Hair follicle dermal papilla cell (primary cell): ENCODE measurements at places on chromosomes 5 and 9. TPM values are rescaled to one million over a fixed set of nuclear protein-coding genes. Genes with fewer than 3 reads are reported as not detected.

Gene NUDT12
- total RNA-seq, result 8.4 and 11.4 TPM in 2 replicates

Gene FAM221B
- total RNA-seq, result not detected in 2 replicates

Gene ANAPC2
- total RNA-seq, result 23.5 and 23.8 TPM in 2 replicates

Gene TAF11L5
- not detected in 2 replicates for total RNA-seq

Gene LHX2
- 0.16 TPM in 1 of 2 replicates, not detected in the other for total RNA-seq

Gene ECM2
- total RNA-seq, result 34.5 and 38.5 TPM in 2 replicates
